ENCODE measurements at places on chromosomes 5 and 9. TPM values are rescaled to one million over a fixed set of nuclear protein-coding genes. Genes with fewer than 3 reads are reported as not detected.

- ATAC-seq, result no peak
Observed at GRCh38 chr5:66161356-66161755, 17.3 kb downstream of the SREK1 start.

The CDC20B gene
- not detected for total RNA-seq

The OLFM1 gene
- 23.9 TPM for total RNA-seq

The ZDHHC12 gene
- total RNA-seq, result 20.9 TPM

The KDM4C gene
- total RNA-seq, result 65.2 TPM

The RGMB gene
- 37.3 TPM for total RNA-seq

DNA sequence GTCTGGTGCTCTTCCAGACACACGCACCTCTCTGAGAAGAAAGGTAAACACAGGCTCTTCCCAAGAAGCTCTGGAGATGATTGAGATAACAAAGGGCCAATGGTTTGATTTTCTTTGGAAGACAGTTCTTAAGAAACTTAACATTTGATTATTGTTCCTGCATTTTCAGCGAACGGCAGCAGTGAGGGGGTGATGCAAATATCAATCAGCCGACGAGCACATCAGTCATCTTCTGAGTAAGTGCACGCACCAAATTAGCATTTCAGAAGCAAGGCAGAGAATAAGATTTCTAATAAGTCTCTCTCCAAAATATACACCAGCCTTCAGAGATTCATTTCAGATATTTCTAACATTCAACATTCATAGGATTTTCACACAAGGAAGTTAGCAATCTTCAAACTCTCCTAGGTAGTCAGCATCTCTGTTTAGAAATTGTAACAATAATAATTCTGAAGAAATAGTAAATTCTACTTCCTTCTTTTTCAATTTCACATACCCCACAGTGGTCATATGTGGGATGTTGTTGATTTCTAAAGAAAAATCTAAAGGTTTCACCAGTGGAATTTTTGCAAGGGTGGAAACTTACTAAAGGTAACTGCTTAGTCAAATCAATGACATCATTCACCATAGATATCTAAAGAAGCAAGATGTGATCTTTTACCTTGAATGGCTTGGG, 250.3 kb downstream of the SEC61B start:
- ATAC-seq, result no peak

DNA sequence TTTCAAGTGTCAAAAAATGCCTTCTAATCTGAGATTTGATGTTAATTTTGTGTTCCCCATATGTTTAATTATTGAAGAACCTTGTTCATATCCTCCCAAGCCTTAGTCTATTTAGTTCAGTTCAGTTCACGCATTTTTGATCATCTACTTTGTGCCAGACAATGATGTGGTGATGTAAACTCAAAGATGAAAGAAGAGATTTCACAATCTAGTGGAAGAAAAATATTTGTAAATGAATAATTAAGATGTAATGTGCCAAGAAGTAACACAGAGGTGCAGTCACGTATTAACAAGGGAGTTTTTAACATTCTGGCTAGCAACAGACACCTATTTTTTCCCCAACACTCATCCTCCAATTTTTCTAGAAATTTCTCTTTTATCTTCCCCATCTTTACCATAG, 22.1 kb upstream of the KIF2A start:
- no peak for ATAC-seq

DNA sequence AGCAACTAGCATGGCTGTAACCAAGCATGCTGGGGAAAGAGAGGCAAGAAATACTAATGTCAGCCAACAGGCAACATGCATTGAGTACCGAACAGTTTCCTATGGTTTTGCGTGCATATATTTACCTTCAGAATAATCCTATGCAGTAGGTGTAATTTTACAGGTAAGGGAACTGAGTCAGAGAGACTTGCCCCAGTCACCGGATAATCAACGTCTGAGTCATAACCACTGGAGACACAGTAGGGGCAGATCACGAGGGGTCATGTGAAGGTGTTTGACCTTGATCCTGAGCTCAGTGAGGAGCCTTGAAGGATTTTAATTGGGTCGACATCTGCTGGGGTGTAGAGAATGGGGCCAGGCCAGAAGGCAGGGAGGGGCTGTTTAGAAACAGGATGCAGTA, 13.4 kb upstream of the TSC1 start:
- no peak for ATAC-seq

GRCh38 chr5:53303105-53303504, 177.3 kb upstream of the FST start:
- peak; percentile 53 for ATAC-seq

DNA sequence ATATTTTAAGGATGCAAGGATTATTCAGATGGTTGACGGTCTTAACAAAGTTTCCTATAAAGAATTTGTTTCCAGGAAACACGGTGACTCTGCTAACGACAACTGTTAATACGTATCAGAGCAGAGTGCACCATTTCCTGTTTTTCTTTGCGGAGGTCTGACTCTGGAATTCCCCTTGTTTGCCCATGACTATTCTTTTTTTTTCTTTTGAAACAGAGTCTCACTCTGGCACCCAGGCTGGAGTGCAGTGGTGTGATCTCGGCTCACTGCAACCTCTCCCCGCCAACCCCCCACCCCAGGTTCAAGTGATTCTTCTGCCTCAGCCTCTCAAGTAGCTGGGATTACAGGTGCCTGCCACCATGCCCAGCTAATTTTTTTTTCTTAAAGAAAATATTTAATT, 115.9 kb downstream of the CDC42SE2 start:
- ATAC-seq, result peak; percentile 46

DNA sequence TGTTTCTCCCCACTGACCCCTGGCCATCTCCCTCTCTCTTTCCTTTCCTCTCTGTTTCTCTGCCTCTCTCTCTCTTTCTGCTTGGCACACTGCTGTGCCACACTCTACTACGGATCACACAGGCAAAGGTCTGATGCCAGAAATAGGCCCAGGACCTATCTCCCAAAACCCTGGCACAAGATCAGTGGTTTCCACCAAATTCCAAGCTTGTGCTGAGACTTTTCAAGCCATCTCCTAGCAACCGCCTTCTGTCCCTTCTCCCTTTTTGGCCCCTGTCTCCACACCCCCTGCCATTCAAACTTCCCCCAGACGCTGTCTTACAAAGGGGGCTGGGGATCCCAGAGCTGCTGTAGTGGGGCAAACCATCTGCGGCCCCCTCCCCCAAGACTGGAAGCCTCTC, 38.5 kb upstream of the RARS1 start:
- no peak for ATAC-seq

GRCh38 chr5:75964008-75964407, 119.2 kb upstream of the SV2C start:
- no peak for ATAC-seq

- ATAC-seq, result no peak
Observed at GRCh38 chr9:111663301-111663823, 2.0 kb downstream of the GNG10 start.

DNA sequence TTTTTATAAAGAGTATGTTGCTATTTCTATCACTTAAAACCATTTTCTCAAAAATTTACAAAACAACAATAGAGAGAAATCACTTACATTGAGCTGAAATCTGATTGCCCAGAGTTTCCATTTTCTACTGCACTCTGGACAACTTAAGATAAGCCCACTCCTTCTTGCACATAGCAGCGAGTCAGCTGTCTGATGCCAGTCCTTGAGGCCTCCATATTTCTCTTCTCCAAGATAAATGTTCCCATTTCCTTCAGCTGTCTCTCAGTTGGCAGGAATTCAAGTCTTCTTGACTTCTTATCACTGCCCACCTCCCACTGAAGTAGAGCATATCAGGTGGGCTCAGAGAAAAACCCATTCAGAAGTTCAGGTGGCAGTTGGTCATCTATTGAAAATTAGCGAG, 78.5 kb upstream of the PIP5K1B start:
- no peak for ATAC-seq

DNA sequence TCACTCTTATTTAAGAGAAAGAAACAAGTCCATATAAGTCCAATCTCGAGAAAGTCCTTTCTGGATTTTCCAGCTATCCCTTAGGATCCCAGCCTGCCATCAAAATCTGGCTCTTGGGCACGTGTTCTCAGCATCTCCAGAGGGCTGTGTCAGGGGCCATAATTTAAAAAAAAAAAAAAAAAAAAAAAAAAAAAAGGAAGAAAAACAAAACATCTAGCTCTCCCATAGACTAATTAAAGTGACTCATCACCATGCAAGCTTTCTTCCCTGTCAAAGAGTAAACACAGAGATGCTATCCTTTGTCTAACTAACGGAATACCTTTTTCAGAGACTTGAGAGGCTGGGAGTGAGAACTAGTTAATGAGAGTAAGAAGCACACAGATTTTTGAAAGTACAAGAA, 44.9 kb upstream of the MYO10 start:
- no peak for ATAC-seq

DNA sequence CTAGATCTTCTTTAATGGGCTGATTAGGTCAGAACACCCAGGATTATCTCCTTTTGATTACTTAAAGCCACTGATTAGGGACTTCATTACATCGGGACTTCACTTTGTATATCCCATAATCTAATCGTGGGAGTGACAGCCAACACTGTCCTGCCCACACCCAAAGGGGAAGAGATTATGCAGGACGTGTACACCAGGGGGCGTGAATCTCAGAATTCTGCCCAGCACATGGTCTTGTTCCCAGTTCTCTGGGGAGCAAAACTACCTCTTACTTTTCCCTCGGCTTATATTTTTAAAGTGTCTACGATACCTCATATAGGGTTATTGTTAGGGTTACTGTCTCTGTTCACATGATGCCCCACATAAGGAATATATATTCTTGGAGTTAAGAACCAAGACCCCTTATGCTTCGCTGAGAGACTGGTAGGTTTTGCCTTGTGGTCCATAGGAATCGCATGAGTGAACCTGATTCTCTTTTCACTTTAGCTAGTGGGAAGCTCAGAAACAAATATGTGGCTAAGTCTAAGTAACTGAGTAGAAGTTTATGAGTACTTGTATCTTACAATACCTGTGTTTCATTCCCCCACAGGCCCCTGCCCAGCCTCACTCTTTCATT, 192.7 kb downstream of the GNA14 start:
- no peak for ATAC-seq

The PCDHB3 gene
- total RNA-seq, result 2.3 TPM

GRCh38 chr9:129336601-129337331, 158.7 kb upstream of the IER5L start:
- ATAC-seq, result no peak

- ATAC-seq, result no peak
Observed at GRCh38 chr5:150519560-150519945, 11.6 kb downstream of the NDST1 start.

- ATAC-seq, result no peak
Observed at GRCh38 chr9:12817702-12818101, 42.9 kb downstream of the LURAP1L start.

Data from gastroesophageal sphincter (tissue), 4 donors.